ENCODE measurements at places on chromosomes 16 and 17.
A peak's percentile ranks its signal among the peaks of the same experiment; 100 is the strongest.

DNA sequence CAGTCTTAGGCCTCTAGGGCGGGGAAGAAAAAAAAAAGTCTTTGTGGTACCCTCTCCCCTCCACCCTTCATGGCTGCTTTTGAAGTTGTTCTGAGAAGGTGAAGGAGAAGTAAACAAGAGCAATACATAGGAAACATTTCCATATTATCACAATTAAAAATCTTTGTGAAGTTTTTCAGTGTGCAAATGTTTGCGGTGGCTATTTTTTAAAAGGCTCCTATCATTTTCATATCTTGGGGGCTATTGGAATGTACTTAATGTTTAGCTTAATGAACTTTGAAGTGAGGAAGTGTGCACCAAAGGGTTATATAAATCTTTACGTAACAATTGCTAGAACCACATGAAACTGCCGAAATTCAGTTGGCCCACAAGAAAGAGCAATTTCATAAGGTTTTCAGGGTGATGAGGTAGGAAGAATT is 7.6 kb downstream of the NOL11 start:
- no peak for DNase-seq

GRCh38 chr17:66778531-66779236 is 56.2 kb upstream of the CACNG5 start:
- DNase-seq, result no peak

DNA sequence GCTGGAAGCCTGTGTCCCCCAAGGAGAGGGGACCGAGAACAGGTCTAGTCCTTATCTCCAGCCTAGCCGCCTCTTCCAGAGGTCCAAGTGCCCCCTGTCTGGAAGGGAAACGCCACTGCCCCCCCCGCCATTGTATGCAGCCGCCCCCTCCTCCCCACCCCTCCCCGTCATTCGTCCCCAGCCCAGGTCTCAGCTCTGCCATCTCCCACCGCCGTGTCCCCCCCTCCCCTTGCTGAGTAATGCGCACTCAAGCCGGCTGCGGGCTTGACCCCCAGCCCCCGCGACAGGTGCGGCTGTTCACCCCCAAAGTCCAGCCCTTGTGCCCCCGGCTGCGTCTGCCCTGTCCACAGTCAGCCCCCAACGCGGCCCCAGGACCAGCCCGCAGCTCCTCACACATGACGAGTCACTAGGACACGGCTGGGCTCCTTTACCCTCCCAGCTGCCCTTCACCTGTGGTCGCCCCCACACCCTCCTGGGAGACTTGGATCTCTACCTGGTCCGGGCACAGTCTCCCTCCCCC is 622 bp downstream of the GPRC5B start:
- DNase-seq, result peak; percentile 27

DNA sequence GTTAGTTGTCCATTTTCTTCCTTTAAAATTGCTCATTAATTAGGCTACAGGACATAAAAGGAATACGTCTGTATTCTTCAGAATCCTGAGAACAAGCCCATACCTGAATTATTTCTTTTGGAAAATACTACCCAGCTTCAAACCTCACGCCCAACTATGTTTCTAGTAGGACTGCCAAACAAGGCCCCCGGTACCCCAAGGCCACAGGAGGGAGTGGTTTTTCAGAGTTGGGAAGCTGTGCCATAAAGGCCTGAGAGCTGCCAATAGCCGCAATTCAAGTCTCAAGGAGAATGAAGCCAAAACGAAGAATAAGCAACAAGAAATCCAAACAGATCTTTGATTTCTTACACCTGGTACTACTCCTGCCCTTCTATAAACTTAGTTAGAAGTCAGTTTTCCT is 48.3 kb downstream of the UBE2G1 start:
- no peak for DNase-seq

GRCh38 chr16:85710732-85711131 is 22.0 kb upstream of the GINS2 start:
- DNase-seq, result no peak

DNA sequence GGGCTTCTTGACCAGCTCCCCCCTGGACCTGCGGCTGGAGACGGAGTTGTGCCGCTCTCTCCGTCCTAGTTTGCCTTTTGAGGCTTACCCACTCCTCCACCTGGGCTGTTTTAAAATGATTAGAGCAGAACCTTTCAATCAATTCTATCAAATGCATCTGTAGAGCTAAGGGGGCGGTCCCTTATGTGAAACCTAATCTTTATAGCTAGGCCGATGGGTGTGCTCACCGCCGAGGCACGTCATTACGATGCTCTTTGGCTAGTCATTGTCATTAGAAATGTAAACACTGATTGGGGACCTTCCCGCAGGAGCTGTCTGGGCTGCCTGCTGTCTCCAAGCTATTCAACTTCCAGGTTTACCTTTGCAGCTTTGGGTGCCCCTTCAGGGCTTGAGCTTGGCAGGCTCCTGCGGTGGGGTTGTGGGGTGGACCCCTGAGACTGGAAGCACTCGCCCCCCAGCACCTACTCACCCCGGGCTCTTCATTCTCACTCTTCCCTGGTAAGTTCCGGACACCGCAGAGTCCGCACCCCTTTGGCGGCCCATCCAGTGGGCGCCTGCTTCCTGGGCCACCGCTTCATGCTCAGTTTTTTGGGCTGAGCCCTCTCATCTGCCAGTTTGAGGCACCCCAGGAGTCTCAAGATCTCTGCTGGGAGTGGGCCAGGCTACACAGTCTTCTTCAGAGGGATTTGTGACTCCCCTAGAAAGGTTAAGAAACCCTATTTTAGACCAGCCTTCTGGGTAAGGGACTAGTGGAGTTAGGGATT is 20.9 kb upstream of the IL17C start:
- no peak for DNase-seq

GRCh38 chr16:5922686-5923085 is 825.1 kb upstream of the EEF2KMT start:
- DNase-seq, result no peak

- no peak for DNase-seq
Observed at GRCh38 chr17:48121923-48122664, 14.5 kb downstream of the SNX11 start.

- DNase-seq, result no peak
Observed at GRCh38 chr17:856149-856548, 74.0 kb downstream of the MRM3 start.

DNA sequence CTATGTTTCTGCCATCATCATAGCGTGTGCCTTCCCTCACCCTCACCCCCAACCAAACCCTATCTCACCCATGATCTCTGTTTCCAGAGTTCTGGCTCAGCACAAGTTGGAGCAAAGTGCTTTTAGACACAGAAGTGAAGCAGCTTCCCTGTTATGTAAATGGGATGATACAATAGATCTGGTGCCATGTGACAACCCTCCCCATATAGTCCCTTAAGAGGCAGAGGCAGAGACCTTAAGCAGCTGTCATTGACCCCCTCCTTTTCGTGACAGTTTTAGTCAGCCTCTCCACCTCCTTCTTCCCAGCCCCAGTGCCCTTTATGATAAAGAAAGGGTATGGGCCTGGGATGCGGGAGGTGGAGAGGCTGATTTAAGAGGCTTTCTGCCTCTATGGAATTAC is 40.3 kb upstream of the MED13 start:
- DNase-seq, result no peak
